Stimulated activated CD8-positive, alpha-beta memory T cell treated with anti-CD3 and anti-CD28 coated beads, Interleukin-15, amount 100 ng/mL, for 4 hours (primary cell): ENCODE measurements at places on chromosomes 11 and 22.

- DNase-seq: no peak
Measured at GRCh38 chr22:36465232-36466021, 16.0 kb downstream of the TXN2 start.

- no peak for DNase-seq
Measured at GRCh38 chr11:10443152-10443551, 11.9 kb upstream of the AMPD3 start.

GRCh38 chr11:118010738-118011461, 24.7 kb downstream of the IL10RA start:
- no peak for DNase-seq

GRCh38 chr22:45842291-45842991, 134.5 kb downstream of the WNT7B start:
- DNase-seq: no peak

GRCh38 chr11:6559369-6559768, 44.0 kb downstream of the RRP8 start:
- DNase-seq: no peak

DNA sequence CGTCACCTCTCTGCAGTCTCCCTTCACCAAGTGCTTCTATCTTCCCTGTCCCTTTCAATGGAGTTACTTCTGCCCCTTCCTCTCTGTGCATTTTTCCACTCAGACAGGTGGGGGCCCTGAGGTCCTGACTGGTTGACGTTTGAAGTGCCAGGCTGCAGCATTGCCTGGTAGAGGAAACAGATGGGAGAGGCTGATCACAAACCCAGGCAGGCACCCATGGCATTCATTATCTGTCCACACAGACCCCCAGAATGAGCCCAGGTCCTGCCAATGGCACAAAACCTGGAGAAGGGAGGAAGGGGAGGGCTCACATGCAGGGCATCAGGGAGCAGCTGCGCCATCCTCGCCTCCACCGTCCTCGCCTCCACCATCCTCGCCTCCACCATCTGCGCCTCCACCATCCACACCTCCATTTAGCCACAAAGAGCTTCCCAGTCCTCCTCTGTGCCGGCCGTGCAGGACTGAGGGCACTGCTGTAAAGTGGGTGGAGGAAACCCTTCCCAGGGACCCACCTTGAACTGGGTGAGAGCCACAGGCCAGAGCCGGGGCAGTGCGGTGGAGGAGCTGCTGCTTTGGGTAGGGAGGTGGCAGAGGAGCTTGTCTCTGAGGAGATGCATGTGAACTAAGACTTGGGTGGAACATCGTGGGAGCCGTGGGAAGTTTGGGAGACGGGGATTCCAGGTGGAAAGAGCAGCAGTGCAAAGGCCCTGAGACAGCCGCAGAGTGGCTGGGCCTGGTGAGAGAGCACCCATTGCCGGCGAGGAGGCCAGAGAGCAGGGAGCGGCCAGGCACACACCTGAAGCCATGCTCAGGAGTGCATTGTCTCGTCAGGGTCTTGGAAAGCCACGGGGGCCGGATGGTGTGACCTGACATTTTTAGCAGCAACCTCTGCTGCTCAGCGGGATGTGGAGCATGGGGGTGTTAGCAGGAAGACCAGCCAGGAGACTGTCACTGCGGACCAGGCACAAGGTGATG, 145.1 kb downstream of the TBC1D22A start:
- no peak for DNase-seq

- DNase-seq: no peak
Measured at GRCh38 chr11:72122607-72123006, 10.1 kb upstream of the ANAPC15 start.

DNA sequence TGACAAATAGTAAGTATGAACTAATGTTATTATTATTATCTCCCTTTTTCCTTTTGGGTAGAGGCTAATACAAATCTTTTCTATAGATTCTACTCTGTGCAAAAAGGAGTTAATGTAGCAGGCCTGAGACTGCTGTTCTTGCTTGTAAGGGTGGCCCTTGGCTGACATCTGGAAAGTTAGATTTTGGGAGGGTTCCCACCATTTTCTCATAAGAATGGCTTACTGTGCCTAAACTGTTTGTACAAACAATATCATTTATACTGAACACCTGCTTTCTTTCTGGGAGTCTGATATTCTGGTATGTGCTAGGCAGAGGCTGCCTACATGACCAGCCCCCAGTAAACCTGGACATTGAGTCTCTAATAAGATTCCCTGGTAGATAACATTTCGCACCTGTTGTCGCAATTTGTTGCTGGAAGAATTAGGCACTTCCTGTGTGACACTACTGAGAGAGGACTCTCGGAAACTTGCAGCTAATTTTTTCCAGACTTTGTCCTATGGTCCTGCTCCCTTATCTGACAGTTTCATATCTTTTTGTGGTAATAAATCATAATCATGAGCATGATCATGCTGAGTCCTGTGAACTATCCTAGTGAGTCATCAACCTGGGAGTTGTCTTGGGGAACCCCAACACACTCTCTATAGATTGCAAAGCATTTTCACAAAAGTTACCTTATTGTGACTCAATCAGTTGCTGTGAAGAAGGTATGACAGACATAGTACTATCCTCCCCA, 257.7 kb upstream of the CCDC90B start:
- no peak for DNase-seq

DNA sequence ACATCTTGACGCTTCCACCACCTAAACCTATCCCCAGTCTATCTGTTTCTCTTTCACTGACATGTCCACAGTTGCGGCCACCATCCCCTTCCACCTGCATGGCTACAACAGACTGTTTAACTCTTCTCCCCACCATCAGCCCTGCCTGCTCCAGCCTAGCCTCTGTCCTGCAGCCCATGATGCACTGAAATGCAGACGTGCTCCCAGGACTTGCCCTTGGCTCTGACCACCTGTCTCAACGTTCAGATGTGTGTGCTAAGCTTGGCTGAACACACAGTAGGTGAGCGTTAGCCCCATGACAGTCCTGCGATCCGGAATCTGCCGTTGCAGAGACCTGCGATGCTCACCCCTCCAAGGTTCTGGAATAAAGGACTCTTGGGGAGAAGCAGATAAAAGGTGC, 22.7 kb downstream of the CBX7 start:
- DNase-seq: no peak

DNA sequence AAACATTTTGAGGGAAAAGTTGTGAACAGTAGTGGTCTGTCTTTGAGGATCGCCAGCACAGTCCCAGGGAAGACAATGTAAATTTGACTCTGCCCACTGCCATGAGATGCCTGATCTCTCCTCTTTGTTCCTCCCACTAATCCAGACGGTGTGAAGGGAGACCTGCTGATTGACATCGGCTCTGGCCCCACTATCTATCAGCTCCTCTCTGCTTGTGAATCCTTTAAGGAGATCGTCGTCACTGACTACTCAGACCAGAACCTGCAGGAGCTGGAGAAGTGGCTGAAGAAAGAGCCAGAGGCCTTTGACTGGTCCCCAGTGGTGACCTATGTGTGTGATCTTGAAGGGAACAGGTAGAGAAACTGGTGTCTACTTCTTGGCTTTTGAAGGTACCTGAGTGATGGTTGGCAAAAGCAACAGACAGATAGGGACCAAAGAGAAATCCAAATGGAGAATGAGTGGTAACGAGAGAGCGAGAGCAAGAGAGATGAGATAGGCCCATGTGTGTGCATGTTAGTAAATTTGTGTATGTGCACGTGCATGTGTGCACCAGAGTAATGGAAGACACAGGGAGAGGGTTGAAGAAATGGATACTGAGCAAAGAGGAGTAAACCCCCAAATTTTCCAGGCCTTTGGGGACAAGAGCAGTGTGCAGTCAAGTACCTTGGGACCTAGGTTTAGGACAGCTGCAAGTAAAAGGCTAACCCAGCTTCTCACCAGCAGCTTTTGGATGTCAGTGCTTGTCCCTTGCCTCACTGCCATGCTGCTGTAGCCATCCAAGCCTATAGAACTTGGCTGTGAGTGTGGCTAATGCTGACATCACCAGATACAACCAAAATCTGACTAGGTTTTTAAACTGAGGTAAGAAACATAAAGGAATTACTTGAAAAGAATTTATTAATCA, 1.9 kb downstream of the NNMT start:
- no peak for DNase-seq

DNA sequence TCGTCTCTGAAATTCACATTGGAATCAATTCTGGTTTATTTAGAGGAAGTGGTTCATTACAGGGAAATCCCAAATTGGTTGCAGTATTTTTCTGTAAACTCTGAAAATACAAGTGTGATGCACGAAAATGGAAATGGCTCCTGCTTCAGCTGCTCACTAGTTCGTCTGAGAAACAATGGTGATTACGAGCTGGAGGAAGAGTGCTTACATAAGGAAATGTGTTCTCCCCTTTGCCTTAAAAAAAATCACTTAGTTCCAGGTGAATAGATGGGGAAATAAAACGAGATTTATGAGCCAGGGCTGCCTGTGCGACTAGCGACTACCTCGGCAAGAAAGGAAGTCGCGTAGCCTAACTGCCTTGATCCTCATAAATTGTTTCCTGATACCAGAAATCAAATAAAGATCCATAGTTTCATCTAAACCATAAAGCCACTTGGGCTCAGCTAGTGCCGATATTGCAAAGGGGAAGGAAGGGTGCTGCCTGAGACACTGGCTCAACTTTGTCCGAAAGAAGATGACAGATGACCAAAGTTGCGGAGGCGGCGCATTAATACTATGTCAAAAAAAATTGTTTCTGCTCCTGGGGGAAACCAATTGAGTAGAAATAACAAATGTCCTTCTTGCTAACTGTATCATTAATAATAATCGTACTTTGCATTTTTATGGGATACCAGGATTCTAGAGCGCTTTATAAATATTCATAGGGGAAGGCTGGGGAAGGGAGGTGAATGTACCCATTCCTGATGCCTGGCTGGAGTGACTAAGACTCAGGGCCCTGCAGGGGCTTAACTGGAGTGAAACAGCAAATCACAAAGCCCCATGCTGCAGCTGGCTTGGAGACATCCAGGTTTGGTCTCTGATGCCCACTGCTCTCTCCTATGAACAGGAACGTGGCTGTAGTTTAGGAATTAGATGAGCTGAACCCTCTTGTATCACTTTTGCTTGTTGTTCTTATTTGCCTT, 185.7 kb downstream of the BLID start:
- DNase-seq: no peak

- no peak for DNase-seq
Measured at GRCh38 chr11:8593935-8594909, at the start of gene STK33. Gene STK33 (minus strand): TSS chr11:8594228. CDS start chr11:8474905, 119,323 bp downstream.

GRCh38 chr22:41620589-41621098, at the start of gene DESI1:
Gene DESI1 (minus strand): TSS chr22:41621043. CDS start chr22:41620839, 204 bp downstream.
- no peak for DNase-seq

DNA sequence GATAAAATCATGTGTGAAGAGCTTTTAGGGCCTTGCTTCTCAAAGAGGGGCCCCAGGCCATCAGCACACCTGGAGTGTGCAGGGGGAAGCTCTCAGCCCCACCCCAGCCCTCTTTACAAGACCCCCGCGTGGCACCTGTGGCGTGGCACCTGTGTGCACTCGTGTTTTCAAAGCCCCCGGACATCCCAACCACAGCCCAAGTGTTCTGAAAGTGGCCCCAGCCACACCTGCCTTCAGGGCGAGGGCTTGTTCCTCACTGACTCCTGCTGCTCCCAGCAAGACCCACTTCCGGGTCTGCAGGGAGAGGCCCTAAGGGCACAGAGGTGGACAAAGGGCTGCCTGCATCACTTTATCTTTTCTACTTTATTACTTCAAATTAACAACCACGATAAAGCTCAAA, 17.5 kb upstream of the TMEM184B start:
- DNase-seq: no peak

- no peak for DNase-seq
Measured at GRCh38 chr11:28759311-28759710, 651.1 kb downstream of the METTL15 start.

- DNase-seq: no peak
Measured at GRCh38 chr11:123072332-123072761, 10.4 kb upstream of the HSPA8 start.

DNA sequence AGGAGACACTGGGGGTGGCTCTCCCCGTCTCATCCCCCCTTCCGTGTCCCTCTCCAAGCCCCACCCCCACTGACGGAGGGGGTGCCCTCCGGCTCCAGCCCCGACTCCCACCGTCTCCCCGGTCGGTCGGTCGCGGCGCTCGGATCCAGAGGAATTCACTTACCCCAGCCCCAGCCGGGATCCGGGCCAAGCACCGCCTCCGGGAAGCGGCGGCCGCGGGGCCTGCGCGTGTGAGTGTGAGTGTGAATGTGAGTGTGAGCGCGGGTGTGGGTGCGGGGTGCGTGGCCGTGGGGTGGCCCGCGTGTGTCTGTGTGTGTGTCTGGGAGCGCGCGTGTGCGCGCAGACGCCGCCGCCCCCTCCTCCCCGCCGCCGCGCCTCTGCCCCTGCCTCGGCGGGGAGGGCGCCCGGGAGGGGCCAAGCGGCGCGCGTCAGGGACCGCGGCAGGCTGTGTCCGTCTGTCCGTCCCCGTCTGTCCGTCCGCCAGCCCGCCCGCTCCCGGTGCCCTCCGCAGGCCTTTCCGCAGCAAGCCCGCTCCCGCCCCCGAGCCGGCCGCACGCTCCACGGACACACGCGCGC, at the start of gene ELFN2:
TSS of gene ELFN2 (minus strand) at position 345 of the 576 bp plus-strand sequence. CDS start 51,945 bp downstream, outside the sequence.
- DNase-seq: no peak

DNA sequence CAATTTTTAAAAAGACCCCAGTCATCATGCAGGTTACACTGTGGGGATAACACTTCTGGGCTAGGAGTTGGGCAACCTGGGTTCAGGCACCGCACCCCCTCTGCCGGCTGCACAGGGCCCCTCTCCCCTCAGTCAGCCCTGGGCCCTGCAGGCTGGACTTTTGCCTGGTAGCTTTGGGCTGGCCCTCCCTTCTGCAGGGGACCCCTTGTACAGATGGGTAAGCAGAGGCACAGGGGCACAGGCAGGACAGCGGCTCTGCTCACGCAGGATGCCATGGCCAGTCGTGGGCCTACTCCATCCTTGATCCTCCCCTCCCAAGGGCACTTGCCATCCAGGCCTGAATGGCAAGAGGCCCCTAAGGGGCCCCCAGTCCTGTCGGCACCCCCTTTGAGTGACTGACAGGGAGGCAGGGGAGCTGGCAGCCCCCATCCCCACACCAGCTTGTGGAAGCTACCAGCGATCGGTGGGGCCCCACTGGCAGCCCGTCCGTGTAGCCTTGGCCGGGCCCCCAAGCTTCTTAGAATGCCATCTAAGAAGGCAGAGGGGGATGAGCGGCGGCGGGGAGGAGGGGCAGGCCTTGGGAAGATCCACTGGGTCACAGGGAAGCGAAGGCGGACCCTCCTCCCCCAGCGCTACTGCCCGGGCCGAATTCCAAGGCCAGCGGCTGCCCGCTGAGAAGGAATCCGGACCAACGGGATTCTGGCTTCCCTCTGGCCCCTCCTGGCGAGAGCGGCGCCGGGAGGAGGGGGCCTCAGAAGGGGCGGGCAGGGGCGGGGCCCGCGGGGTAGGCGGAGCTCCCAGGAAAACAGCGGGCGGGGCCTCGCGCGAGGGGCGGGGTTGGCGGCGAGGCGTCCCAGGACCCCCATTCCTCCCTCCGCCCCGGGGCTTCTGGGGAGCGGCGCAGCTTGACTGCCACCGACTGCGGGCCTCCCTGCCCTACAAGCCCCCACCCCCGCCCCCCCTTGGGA, 6.8 kb upstream of the CHKA start:
- no peak for DNase-seq

- no peak for DNase-seq
Measured at GRCh38 chr22:27976586-27976985, 57.5 kb upstream of the PITPNB start.

DNA sequence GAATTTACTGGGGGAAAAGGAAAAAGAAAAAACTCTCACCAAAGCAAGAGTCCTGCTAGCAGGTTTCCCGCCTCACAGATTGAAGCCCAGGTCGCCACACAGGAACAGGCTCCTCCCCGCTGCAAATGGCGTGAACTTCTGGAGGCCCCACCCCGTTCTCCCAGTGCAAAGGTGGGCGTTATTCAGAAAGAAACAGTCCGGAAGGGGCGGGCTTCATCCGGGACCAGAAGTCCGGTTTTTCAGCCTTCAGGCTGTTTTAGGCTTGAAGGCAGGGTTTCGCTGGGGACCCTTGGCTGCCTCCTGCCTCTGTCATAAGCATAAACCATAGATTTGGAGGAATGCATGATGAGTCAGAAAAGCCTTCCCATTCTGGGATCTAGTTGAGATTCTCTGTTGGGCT, 148.3 kb upstream of the POU2AF2 start:
- DNase-seq: no peak
